H9 (cell line): ENCODE measurements at places on chromosomes 3 and 15. TPM values are rescaled to one million over a fixed set of nuclear protein-coding genes. Genes with fewer than 3 reads are reported as not detected.

GRCh38 chr3:129575997-129576384 is 30.5 kb downstream of the PLXND1 start:
- no peak for DNase-seq
- H3K4me3 ChIP-seq: no peak overlapping the region
- H3K27me3 ChIP-seq: no peaks in the 10 kb centered on the region
- no peak overlapping the region for H3K27ac ChIP-seq
- no peaks in the 10 kb centered on the region for H3K4me1 ChIP-seq

DNA sequence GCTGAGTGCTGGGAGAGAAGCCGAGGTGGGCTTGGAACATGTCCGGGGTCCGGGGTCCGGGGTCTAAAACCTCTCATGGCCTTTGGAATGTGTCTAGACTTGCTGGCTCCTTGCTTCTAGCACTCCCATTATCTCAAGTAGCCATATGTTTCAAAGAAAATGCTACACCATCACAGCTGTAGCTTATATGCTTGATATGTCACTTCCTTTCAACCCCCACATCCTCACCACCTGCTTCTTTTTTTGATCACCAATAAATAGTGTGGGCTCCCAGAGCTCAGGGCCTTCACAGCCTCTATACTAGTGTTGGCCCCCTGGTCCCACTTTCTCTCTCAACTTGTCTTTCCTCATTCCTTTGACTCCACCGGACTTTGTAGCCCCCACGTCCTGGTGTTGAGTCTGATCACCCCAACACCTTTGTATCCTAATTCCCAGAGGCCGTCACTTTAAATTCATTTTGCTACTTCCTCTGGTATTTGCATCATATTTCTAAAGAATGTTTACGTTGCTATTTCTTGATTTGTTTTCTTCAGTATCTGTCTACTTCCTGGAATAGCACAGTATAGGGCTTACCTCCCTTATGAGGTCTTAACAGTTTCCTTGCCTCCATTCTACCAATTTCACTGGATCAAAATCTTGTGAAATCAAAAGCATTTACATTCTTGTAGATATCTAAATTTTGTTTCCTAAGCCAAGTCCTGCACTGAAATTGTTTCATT is 71.9 kb upstream of the CHRNB4 start:
- no peak overlapping the region for H3K27ac ChIP-seq
- peaks cover 13% of the 10 kb centered on the region; the same call in 1 of the 2 replicates for H3K36me3 ChIP-seq
- DNase-seq: no peak
- H3K4me3 ChIP-seq: no peak overlapping the region

GRCh38 chr15:37793851-37794250 is 140.6 kb upstream of the TMCO5A start:
- no peaks in the 10 kb centered on the region for H3K27me3 ChIP-seq
- no peak overlapping the region for H3K27ac ChIP-seq
- DNase-seq: no peak
- no peak overlapping the region for H3K4me3 ChIP-seq
- H3K4me1 ChIP-seq: peaks cover 5% of the 10 kb centered on the region

DNA sequence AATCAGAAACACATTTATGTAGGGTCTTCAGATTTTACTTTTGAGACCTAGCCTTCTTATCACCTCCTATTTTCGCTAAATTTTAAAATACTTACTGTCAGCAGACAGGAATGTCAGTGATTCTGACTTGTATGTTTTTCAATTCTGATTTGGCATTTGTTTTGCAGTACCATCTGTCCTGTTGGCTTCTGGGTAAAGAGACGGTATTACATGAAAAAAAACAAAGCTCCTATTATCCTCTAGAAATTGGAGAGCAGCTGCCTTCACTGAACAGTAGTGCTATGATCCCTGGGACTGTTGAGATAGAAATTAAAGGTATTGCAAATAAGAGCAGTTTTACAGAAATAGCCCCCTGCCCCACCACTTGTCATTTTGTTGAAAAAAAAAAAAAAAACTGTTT is 8.4 kb downstream of the ARMC8 start:
- no peak for DNase-seq
- H3K4me1 ChIP-seq: no peaks in the 10 kb centered on the region
- H3K27me3 ChIP-seq: no peaks in the 10 kb centered on the region

DNA sequence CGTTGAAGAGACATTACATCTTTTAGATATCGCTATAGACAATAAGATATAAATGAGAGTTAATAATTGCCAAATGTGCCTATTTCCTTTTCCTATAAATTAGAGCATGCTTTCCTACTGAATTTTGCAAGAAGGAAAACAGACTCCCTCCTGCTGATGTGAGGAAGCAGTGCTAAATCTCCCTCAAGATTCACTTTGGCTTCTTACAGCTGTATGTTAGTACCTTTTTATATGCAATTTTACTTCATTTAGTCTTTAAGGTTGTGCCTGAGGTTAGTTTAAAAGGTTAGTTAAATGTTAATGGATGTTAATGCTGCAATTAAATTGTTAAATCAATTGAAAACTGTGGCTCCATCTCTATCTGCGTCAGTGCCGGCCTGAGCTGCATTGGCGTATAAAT is 728.8 kb downstream of the NR2F2 start:
- no peak for DNase-seq
- H3K27ac ChIP-seq: no peak overlapping the region
- H3K36me3 ChIP-seq: no peaks in the 10 kb centered on the region

GRCh38 chr15:73925848-73926218 is 429 bp upstream of the LOXL1 start:
- H3K4me1 ChIP-seq: peaks cover 21% of the 10 kb centered on the region; the same call in 1 of the 2 replicates
- peak overlapping the region; percentile 25 for H3K4me3 ChIP-seq
- DNase-seq: no peak
- H3K36me3 ChIP-seq: no peaks in the 10 kb centered on the region

DNA sequence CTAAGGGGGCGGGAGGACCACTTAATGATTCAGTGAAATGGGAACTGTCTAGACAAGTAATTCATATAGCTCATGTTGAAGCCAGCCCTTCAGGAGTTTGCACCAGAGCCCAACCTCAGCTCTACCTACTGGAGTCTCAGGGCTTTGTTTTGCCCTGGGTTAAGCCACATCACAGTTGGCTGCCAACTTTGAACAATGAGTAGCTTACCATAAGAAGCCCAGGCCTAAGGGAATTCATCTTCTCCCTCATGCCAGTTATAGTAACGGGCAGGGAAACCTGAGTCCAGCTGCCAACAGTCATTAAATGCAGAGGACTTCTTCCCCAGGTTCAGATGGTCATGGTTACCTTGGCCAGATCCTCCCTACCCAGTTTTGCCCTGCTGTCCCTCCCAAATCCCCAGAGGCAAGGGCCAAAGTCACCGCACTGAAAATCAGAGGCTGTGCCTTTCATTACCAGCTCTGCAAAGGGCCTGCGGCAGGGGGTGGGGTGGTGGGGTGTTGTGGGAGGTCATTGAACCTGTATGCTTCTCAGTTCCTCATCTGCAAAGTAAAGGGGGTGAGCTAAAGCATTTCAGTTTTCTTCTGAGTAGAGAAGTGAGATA is 302.2 kb upstream of the NR2E3 start:
- H3K27ac ChIP-seq: no peak overlapping the region
- DNase-seq: no peak
- no peaks in the 10 kb centered on the region for H3K4me1 ChIP-seq
- H3K36me3 ChIP-seq: no peaks in the 10 kb centered on the region
- H3K27me3 ChIP-seq: no peaks in the 10 kb centered on the region
- no peak overlapping the region for H3K4me3 ChIP-seq

DNA sequence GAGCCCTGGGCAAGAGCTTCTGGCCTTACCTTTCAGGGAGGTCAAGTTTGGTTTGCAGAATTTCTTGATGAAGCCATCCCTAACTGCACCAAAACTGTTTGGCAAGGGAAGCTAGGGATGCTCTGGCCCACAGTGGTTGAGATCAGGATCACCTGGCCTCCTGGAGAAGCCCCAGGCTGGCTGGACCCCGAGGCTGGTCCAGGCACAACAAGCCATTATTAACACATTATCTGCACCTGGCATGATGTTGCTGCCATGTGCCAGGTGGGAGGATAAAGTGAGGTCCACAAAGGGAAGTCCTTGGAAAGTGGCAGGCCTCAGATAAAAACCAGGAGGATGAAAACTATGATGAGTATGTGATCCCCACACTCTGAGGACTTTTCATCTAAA is 35.9 kb upstream of the DUSP7 start:
- no peak overlapping the region for H3K27ac ChIP-seq
- no peak overlapping the region for H3K4me3 ChIP-seq
- DNase-seq: no peak
- no peaks in the 10 kb centered on the region for H3K27me3 ChIP-seq
- peaks cover 27% of the 10 kb centered on the region for H3K36me3 ChIP-seq

GRCh38 chr3:128575777-128576176 is 74.8 kb downstream of the RPN1 start:
- DNase-seq: no peak
- H3K27ac ChIP-seq: no peak overlapping the region
- peaks cover 4% of the 10 kb centered on the region; the same call in 1 of the 2 replicates for H3K36me3 ChIP-seq
- no peaks in the 10 kb centered on the region for H3K4me1 ChIP-seq
- H3K4me3 ChIP-seq: no peak overlapping the region
- H3K27me3 ChIP-seq: no peaks in the 10 kb centered on the region; the same call in 1 of the 2 replicates

DNA sequence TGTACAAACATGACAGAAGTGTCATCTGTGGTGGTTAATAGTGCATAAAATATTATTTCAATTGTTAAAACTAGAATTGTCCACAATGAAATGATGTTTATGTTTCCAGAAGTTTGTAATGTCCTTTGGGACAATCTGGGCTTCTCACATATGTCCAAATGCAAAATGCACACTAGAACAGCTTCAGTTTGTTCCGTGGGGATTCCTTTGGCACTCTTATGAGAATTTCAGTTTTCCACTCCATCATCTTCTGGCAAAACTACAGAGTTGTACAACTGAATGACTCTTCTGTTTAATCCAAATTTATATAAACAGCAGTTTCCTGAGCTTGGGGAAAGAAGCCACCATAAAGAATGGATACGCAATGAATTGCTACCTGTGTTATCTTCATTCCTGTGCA is 2.0 kb upstream of the OR5H6 start:
- no peak overlapping the region for H3K27ac ChIP-seq
- DNase-seq: no peak
- no peaks in the 10 kb centered on the region for H3K4me1 ChIP-seq
- H3K36me3 ChIP-seq: no peaks in the 10 kb centered on the region; the same call in 2 of the 3 replicates

DNA sequence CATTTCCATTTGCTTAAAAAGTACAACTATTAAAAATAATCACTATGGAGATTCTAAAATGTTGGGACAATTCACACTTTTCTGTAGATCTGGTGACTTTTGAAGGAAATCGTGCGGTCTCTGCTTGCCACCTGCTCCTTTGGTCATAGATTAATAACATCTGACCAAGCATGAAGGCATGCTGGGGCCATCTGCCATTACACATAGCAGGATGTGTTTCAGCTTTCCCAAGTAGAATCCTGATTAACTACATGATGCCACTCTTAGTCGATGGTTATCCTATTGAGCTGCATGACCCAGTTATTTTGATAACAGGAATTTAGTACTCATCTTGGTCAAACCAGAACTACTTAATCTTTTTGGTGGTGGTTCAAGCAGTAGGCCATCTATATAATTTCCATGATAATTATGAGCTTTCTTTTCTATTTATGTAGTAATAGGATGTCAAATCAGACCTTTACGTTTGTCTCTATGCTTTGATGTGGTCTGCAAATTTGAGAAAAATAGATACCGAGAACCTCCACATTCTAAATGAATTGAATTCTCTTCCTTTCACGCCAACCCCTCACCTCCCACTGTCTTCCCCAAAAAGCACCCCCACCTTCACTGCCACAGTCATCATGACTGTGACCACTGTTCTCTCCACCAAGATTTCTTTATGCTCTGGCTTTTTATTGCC is 158.1 kb downstream of the DIPK2A start:
- H3K27ac ChIP-seq: no peak overlapping the region
- no peak for DNase-seq
- no peak overlapping the region for H3K4me3 ChIP-seq
- no peaks in the 10 kb centered on the region; the same call in 2 of the 3 replicates for H3K36me3 ChIP-seq

- peaks cover 6% of the 10 kb centered on the region; the same call in 1 of the 2 replicates for H3K4me1 ChIP-seq
- H3K27ac ChIP-seq: no peak overlapping the region
- no peaks in the 10 kb centered on the region for H3K27me3 ChIP-seq
- DNase-seq: no peak
Measured at GRCh38 chr3:57826245-57826951, 70.3 kb downstream of the SLMAP start.

DNA sequence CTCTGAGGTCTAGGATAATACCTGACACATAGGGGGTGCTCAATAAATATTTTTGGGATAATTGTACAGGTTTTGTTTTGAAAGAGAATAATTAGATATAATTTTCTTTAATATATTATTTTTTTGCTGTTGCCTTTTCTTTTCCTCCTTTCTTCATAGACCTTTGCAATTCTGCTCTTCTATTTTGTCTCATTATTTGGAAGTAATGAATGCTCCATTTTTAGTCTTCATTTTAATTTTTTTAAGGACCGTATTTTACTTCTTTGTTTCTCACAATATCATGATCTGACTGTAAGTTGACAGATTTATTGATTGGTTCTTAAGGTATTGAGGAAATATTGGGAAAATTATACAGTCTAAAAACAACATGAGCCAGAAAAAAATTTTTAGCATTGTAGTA is 150.5 kb upstream of the TMC3 start:
- H3K36me3 ChIP-seq: no peaks in the 10 kb centered on the region; the same call in 2 of the 3 replicates
- no peak overlapping the region for H3K27ac ChIP-seq
- no peaks in the 10 kb centered on the region; the same call in 1 of the 2 replicates for H3K4me1 ChIP-seq
- no peak overlapping the region for H3K4me3 ChIP-seq

DNA sequence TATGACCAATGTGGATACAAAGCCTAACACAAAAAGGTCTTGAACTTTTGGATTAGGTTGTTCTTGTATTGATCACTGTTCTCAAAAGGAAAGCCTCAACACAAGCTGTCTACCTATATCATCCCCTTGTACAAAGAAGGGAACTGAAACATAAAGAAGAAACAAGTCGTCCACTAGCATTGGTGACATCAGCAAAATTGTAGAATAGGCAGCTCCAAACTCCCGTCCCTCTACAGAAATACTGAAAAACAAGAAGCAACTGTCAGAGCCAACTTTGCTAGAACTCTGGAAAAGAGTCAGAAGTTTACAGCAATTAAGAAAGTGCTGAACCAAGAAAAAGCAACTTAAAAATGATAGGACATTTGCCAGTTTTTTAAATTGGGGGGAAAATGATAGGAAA is 7.5 kb upstream of the NR1I2 start:
- no peak overlapping the region for H3K4me3 ChIP-seq
- no peaks in the 10 kb centered on the region for H3K27me3 ChIP-seq
- no peaks in the 10 kb centered on the region; the same call in 1 of the 2 replicates for H3K36me3 ChIP-seq

Gene IL5RA
- not detected in 2 replicates for total RNA-seq

Gene NANOGP8
- total RNA-seq: 88.4 and 91.5 TPM in 2 replicates

Gene LNP1
- total RNA-seq: 4.1 and 4.2 TPM in 2 replicates

Gene BFSP2
- not detected in 2 replicates for total RNA-seq

Gene TRH
- total RNA-seq: not detected in 2 replicates

Gene OR4M2
- total RNA-seq: not detected in 2 replicates

Gene CIDEC
- total RNA-seq: not detected in 2 replicates

Gene MESP1
- total RNA-seq: not detected in 2 replicates

Gene PRSS50
- 0.24 and 0.59 TPM in 2 replicates for total RNA-seq

Gene TMIE
- total RNA-seq: 0.63 and 0.66 TPM in 2 replicates

Gene SEMA5B
- total RNA-seq: 8.3 and 9.4 TPM in 2 replicates

Gene RETNLB
- total RNA-seq: not detected in 2 replicates

Gene RARB
- 0.22 and 0.29 TPM in 2 replicates for total RNA-seq

Gene ACSBG1
- 2.2 and 3.2 TPM in 2 replicates for total RNA-seq

Gene KLF15
- 10.8 and 11.4 TPM in 2 replicates for total RNA-seq

Gene LRRC15
- 0.04 and 0.07 TPM in 2 replicates for total RNA-seq

Gene IMPG2
- 0.02 and 0.04 TPM in 2 replicates for total RNA-seq
